ENCODE measurements at places on chromosomes 16 and 17. TPM values are rescaled to one million over a fixed set of nuclear protein-coding genes. Genes with fewer than 3 reads are reported as not detected.

The CNTNAP1 gene
- total RNA-seq = 1.9 TPM

The GLP2R gene
- 1.5 TPM for total RNA-seq

The OR4D1 gene
- total RNA-seq = 0.34 TPM

The TBC1D3E gene
- not detected for total RNA-seq

The FBXO39 gene
- 3.6 TPM for total RNA-seq

The SOX15 gene
- 6.3 TPM for total RNA-seq

DNA sequence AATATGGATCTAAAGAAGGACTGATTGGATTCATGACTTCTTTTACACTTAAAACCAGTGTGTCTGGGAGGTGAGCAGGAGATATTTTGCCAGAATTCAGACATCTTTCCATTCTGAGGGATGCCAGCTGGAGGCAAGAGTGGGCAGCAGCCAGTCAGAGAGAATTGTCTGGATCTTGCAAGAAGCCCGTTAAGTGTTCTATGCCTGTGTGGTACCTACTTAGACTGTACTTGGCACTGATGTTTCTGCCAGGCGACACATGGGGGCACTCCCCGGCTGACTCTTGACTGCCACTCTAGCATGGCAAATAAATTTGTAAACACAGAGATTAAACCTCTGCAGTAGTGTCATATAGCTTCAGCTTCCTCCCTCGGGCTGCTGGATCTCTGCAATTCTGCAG lies 247.7 kb downstream of the UTP18 start:
- no peaks in the 10 kb centered on the region for H3K27me3 ChIP-seq
- H3K4me3 ChIP-seq = no peak overlapping the region
- H3K36me3 ChIP-seq = no peaks in the 10 kb centered on the region
- H3K27ac ChIP-seq = no peak overlapping the region
- no peak for DNase-seq

- H3K4me3 ChIP-seq = no peak overlapping the region
- no peak for DNase-seq
- H3K27ac ChIP-seq = peak overlapping the region; percentile 45
- no peaks in the 10 kb centered on the region for H3K36me3 ChIP-seq
Observed at GRCh38 chr17:61209106-61209439, 190.6 kb upstream of the TBX2 start.

DNA sequence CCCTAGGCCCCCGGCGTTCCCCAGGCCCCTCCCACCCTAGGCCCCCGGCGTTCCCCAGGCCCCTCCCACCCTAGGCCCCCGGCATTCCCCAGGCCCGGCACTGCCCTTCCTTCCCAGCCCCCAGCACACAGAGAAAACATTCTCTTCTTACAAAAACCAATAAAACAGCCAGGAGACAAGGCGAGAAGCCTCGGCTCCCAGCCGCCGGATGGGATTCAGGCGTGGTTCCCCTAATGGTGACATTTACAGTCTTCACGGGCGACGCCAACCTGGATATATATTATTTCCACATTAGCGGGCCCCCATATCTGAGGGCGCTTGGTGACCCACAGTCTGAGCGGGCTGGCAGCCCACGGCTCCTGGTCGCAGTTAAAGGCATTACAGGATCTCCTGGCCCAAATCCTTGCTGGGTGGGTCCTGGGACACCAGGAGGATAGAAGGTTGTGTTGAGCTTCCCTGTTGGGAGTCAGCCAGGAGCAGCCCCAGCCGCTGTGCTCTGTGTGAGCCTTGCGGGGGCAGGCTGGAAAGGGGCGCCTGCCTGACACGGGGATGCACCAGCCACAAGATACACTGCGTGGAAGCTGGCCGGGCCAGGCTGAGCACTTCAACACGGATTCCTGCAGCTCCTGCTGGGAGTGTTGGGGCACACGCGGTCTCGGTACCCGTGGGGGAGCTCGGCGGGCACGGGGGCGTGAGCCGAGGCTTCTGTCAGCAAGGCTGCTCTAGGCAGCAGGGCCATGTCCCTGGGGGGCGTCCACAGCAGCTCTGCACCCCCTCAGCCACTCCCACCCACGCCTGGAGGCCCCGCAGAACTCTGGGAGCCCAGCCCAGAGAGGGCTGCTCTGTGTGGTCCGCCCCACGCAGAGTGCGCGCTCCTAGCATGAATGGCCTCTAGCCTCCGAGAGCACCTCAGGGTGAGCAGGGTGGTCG lies 83.7 kb downstream of the LMF1 start:
- H3K36me3 ChIP-seq = no peaks in the 10 kb centered on the region
- no peak overlapping the region for H3K27ac ChIP-seq
- no peaks in the 10 kb centered on the region for H3K27me3 ChIP-seq

DNA sequence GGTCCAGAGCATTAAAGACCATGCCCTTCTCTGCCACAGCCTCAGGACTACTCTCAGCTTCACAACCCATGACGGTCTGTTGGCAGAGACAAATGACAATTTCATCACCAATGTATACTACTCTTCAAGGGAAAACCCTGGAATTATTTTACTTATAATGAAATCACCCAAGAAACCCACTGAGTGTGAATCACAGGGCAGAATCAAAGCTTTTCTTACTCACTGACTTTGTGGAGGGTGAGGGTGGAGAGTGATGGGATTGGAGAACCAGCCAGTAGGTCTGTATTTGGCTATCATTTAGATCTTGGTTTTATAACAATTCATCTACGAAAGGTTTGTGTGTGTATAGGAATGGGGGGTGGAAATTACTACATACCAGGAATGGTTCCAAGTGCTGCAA lies 442.6 kb downstream of the SHISA9 start:
- H3K27ac ChIP-seq = no peak overlapping the region
- H3K4me3 ChIP-seq = no peak overlapping the region
- no peaks in the 10 kb centered on the region for H3K36me3 ChIP-seq
- no peak for DNase-seq
- no peaks in the 10 kb centered on the region for H3K27me3 ChIP-seq

DNA sequence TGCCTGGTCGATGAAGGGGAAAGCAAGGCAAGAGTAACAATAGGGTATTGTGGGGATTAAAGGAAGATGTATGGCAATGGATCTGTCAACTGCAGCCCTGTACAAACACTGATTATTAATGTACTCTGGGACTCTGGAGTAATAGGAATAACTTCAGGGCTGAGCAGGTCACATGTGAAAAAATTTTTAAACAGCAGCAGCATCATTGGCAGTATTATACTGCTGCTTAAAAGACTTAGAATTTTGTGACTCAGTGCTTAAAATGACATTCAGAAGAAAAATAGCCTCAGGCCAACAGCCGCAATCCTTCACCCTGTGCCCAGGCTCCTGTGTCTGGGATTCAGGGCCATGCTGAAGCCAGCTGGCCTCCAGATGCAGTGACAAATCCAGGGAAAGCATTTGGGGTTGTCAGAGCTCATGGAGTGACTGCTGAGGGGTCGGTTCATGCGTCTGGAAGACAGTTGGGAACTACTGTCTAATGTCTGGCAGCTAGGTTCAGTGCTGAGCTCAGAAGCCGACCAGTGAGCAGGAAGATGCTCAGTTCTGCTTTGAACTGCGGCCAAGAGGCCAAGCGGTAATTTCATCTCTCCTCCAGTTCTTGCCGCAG lies 22.2 kb downstream of the TEX2 start:
- peak overlapping the region; percentile 39 for H3K27ac ChIP-seq
- H3K27me3 ChIP-seq = no peaks in the 10 kb centered on the region
- peak; percentile 10 for DNase-seq
- H3K4me3 ChIP-seq = no peak overlapping the region

DNA sequence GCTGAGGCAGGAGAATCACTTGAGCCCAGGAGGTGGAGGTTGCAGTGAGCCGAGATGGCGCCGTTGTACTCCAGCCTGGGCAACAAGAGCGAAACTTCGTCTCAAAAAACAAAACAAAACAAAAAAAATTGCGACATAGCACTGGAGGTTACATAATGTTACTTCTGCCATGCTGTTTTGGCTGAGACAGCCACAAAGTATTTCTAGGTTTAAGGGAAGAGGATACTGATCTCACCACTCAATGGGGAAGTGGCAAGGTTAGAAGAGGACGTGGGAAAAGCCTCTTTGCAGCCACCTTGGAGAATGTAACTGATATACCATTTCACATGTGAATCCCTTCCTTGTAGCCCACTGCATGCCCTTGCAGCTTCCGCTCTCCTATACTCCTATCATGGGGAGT lies 131.2 kb upstream of the NLRP1 start:
- DNase-seq = no peak
- H3K27ac ChIP-seq = no peak overlapping the region
- no peaks in the 10 kb centered on the region for H3K36me3 ChIP-seq
- H3K4me3 ChIP-seq = no peak overlapping the region
- peaks cover 9% of the 10 kb centered on the region for H3K27me3 ChIP-seq

- no peak overlapping the region for H3K4me3 ChIP-seq
- no peak for DNase-seq
- H3K27me3 ChIP-seq = no peaks in the 10 kb centered on the region
- no peak overlapping the region for H3K27ac ChIP-seq
Observed at GRCh38 chr16:2329532-2329931, 11.0 kb downstream of the ABCA3 start.

GRCh38 chr17:81438688-81439087 lies 43.4 kb downstream of the BAHCC1 start:
- no peak overlapping the region for H3K4me3 ChIP-seq
- no peak overlapping the region for H3K27ac ChIP-seq
- peaks cover 8% of the 10 kb centered on the region for H3K4me1 ChIP-seq
- H3K36me3 ChIP-seq = no peaks in the 10 kb centered on the region

GRCh38 chr16:19127205-19127604 lies 13.4 kb downstream of the ITPRIPL2 start:
- no peak overlapping the region for H3K4me3 ChIP-seq
- no peaks in the 10 kb centered on the region for H3K36me3 ChIP-seq
- no peaks in the 10 kb centered on the region for H3K27me3 ChIP-seq
- peaks cover 12% of the 10 kb centered on the region for H3K4me1 ChIP-seq
- no peak for DNase-seq
